ENCODE measurements at places on chromosomes 4 and X.

DNA sequence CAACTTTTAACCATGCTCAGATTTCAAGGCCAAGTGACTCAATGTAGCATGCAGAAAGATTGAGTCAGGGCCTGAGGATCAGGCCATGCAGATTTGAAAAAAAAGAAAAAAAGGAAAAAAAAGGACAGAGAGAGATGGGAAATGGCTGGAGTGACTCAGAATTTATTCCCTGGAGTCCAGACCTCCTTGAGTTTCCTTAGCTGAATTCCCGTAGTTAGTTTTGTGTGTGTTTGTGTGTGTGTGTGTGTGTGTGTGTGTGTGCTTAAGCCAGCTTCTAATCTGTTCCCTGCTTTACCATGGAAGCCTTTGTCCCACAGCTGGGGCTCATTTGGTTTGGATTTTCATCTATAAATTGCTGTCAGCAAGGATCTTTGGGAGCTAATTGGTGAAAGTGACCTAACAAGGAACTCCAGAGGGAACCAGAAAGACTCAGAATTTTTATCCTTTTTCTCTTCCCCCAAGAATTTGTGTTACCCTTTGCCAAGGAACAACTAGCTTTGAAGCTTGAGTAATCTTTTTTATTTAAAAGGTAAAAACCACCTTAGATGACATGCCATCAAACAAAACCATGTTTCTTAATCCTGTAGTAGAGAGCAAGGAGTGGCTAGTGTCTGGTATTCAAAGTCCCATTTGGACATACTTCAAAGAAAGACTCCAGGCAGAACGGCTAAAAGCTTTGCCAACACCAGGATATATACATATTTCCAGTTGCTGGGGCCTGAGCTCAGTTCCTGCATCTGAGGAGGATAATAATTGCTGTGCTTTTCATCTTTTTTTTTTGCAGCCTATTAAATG is 109.0 kb upstream of the DDIT4L start:
- DNase-seq, result no peak

DNA sequence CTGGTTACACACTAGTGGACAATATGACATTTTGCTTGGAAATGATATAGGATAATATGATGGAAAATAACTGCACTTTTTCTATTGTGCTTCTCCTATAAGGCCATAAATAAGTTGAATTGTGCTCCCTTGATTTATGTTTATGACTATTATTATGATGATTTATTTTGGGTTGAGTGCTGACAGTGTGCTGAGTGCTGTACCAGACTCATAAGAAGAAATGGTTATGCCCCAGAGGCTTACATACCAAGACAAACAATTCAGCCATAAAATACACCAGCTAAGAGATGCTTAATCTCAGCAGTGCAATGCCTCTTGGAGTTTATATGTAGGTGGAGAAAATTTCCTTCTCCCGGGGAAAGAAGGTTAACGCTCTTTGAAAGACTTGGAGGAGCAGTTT is 199.8 kb upstream of the NOCT start:
- DNase-seq, result no peak

DNA sequence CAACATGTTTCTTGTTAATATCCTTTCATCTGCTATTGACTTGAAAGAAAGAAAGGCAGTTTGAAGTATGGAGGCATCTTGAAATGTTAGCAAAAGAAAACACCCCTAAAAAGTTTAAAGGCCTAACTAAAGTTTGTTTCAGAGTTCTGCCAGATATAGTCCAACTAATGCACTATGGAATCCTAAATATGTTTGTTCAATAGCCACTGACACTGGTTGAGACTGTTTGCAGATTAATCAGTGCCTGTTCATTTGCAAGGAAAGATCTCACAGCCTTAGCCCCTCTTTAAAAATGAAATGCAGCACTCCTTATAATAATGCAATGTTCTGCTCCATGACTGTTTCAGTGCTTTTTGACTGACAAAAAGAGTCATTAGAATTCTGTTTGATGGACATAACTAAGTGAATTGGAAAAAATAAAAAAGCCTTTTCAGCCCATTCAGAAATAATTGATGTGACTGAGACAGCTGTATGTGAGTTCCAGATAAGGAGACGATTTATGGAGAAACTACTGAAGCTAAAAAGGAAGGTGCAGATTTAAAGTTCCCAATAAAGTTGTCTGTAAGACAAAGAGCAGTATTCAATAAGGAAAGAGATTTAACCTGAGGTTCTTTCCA is 192.0 kb downstream of the PCDH7 start:
- no peak for DNase-seq

DNA sequence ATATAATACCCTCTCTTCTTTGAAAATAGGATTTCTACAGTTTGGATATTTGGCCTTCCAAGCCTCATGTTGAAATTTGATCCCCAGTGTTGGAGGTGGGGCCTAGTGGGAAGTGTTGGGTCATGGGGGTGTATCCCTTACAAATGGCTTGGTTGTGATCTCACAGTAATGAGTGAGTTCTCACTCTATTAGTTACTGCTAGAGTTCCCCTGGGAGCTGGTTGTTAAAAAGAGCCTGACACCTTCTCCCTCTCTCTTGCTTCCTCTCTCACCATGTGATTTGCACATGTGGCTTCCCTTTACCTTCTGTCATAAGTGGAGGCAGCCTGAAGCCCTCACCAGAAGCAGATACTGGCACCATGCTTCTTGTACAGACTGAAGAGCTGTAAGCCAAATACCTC is 73.9 kb downstream of the HDAC8 start:
- no peak for DNase-seq

DNA sequence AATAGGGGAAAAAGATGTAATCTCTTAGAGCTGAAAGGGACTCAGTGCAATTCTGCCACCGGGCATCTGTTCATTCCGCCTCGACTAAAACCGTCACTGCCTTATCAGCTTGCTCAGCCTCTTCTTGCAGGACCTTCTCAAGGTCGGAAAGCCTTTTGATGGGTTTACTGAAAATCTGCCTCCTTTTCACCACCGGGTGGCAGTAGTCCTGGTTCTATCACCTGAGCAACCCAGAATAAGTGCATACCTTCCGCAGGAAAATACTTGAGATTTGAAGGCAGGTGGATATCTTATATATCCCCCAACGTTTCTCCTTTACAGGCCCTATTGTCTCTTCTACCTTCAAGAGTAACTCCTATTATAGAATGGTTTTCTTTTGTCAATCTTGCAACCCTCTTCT is 103.4 kb upstream of the PAK3 start:
- no peak for DNase-seq

GRCh38 chr4:148015058-148015457 is 283.2 kb downstream of the ARHGAP10 start:
- DNase-seq, result no peak

DNA sequence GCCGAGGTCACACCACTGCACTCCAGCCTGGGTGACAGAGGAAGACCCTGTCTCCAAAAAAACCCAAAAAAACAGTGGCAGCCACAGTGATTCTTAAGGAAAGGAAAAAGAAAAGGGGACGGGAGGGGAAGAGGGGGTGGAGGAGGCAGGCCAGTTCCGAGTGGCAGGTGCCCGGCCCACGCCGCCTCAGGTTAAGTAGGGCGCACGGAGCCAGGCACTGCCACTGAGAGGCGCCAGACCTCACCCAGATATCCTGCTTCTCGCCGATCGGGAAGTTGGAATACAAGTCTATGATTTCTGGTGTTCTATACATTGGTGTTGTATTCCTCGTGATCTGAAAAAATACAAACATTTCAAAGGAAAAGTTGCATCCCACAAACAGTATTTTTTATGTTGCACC is 35.9 kb downstream of the GAK start:
- no peak for DNase-seq

- no peak for DNase-seq
Measured at GRCh38 chr4:25163196-25163595, 2.9 kb upstream of the SEPSECS start.
